ENCODE measurements at places on chromosomes 7 and 10.

- DNase-seq: peak; percentile 38
- no peak overlapping the region for H3K27ac ChIP-seq
- no peak overlapping the region for H3K4me3 ChIP-seq
- H3K4me1 ChIP-seq: no peaks in the 10 kb centered on the region
- H3K36me3 ChIP-seq: no peaks in the 10 kb centered on the region
- no peaks in the 10 kb centered on the region for H3K27me3 ChIP-seq
Measured at GRCh38 chr7:141221007-141221612, 147.2 kb downstream of the TMEM178B start.

DNA sequence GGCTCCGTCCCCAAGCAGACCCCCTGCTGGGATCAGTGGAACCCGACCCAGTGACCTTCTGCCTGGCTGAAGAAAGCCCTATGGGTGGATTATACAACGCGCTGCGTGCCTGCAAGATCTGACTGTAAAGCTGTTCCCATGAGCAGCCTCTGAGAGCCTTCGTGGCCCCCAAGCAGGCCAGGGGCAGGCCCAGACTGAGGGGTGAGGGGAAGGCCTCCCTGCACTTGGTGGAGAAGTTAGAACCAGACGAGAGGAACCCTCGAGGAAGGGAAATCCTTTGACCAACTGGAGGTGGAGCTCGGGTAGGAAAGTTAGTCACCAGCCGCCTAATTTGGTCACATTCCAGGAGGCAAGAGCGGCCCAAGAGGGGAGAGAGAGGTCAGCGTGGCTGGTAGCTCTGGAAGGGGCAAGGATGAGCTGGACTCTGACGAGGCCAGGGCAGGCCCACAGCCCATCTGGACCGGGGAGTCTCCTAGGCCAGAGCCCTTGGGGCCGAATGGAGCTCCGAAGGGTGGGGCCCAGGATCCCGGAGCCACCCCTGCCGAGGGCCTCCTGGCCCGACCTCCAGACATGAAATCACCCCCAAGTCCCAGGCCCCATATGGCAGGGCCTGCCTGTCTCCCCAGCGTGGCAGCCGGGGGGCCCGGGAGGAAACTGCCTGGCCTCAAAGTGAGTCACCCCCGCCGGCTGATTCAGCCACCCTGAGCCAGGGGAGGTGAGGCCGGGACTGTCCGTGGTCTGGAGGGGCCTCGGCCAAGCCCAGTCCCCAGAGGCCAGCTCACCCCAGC is 23.3 kb upstream of the PDGFA start:
- peak overlapping the region; percentile 59 for H3K27ac ChIP-seq
- peaks cover 36% of the 10 kb centered on the region for H3K4me1 ChIP-seq

DNA sequence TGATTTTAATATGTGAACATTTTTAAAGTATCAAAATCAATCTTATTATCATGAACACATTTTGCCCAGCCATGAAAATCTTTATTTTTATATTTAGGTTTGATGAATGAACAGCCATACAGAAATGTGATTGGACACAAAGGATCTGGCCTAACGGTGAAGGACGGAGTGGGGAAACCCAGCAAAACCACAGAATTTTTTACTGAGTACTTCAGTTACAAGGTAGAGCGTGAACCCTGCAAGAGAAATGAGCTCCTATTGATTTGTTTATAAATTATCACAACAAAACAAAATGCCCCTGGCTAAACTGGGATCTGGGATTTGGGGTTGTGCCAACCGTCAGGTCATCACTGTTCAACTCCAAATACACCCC is 118.8 kb downstream of the JAZF1 start:
- no peak for DNase-seq
- H3K27ac ChIP-seq: no peak overlapping the region
- H3K36me3 ChIP-seq: peaks cover 11% of the 10 kb centered on the region
- H3K27me3 ChIP-seq: no peaks in the 10 kb centered on the region

DNA sequence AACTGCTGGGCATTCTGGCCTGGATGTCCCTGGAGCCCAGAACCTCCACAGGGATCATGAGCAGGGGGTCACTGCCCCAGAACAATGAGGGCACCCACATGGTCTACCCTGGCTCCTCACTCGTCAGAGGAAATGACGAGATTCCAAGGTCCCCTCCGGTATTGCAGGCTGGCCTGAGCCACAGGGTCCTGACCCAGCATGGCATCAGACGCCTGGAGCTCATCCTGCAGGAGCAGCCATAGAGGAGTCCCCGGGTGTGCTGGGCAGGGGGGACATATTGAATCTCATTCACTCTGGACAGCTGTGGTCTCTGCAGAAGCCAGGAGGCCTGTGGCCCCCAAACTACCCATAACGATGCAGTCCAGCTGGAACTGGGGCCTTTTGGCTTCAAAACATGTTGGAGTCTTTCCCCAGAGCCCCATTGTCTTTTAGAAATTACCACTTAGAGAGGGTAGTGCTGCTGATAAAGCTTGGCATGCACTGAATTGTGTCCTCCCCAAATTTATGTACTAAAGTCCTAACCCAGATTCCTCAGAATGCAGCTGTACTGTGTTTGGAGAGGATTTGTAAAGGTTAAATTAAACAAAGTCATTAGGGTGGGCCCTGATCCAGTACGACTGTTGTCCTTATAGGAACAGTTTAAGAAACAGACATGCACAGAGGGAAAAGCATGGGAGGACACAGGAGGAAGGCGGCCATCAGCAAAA is 27.7 kb downstream of the ANXA8 start:
- peaks cover 17% of the 10 kb centered on the region for H3K27me3 ChIP-seq
- no peak overlapping the region for H3K4me3 ChIP-seq
- H3K36me3 ChIP-seq: no peaks in the 10 kb centered on the region
- DNase-seq: no peak
- peaks cover 23% of the 10 kb centered on the region for H3K4me1 ChIP-seq

DNA sequence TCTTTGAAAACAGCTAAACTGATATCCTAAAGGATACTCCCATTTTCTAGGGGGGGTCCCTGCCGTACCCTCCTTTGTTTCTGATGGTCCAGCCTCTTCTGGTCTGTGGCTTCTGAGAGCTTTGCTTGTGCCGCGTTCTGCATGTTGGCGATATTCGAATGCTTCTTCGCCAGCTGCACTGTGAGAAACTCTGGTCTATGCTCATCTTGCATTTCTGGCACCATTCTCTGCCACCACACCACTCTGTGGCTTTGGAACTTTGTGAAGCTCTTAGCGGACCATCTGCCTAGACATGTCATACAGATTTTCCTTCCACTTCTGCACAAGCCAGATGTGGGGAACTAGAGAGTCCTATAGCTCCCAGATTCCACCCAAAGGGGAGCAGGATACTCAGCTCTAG is 197.2 kb downstream of the REEP3 start:
- H3K27ac ChIP-seq: no peak overlapping the region
- peaks cover 6% of the 10 kb centered on the region for H3K4me1 ChIP-seq
- no peaks in the 10 kb centered on the region for H3K27me3 ChIP-seq
- no peak for DNase-seq
- H3K4me3 ChIP-seq: no peak overlapping the region

- H3K36me3 ChIP-seq: no peaks in the 10 kb centered on the region
- no peak overlapping the region for H3K4me3 ChIP-seq
- DNase-seq: no peak
- no peaks in the 10 kb centered on the region for H3K4me1 ChIP-seq
- H3K27ac ChIP-seq: no peak overlapping the region
- peaks cover 80% of the 10 kb centered on the region for H3K27me3 ChIP-seq
Measured at GRCh38 chr10:99533496-99534449, 1.0 kb downstream of the NKX2-3 start.

DNA sequence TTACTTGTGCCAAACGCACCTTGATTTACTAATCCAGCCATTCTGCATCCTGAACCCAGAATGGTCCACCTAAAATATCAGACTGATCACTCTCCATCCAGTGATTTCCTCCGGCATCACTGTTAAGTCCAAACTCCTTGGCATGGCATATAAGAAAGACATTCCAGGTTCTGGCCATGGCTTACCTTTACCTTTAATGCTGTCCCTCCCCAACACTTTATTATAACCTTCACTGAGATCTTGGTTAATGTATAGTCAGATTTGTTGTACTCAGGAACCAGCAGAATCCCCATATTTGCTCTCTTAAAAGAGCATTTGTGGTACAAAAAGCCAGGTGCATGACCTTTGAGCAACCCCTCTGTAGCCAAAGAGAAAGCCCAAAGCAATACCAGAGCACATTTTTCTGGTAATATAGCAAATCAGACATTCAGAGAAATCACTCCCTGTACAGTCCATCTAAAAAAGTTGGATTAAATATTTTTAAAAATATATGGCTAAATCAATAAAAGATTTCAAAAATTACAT is 10.2 kb downstream of the UMAD1 start:
- H3K27ac ChIP-seq: no peak overlapping the region
- no peaks in the 10 kb centered on the region for H3K36me3 ChIP-seq
- H3K4me3 ChIP-seq: no peak overlapping the region

- peaks cover 64% of the 10 kb centered on the region for H3K36me3 ChIP-seq
- no peak overlapping the region for H3K4me3 ChIP-seq
- H3K4me1 ChIP-seq: no peaks in the 10 kb centered on the region
- H3K27ac ChIP-seq: no peak overlapping the region
- H3K27me3 ChIP-seq: no peaks in the 10 kb centered on the region
Measured at GRCh38 chr7:7607010-7607409, 33.5 kb upstream of the UMAD1 start.

DNA sequence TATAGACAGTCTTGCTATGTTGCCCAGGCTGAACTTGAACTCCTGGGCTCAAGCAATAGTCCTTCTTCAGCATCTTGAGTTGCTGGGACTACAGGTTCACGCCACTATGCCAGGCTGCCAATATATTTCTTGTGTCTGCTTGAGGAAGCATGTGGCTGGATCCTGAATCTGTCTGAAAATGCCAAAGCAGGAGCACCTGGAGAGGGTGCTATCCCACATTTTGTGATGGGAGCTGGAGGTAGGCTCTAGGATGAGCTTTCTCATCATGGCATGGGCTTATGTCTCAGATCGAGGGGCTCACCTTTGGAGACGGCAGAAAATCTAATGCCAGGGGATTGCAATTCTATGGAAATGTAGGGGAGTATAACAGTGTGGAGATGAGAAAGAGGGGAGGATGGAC is 744.2 kb downstream of the GRID1 start:
- DNase-seq: no peak
- no peak overlapping the region for H3K27ac ChIP-seq
- no peaks in the 10 kb centered on the region for H3K4me1 ChIP-seq
- no peaks in the 10 kb centered on the region for H3K36me3 ChIP-seq

GRCh38 chr7:128745706-128746105 is 6.5 kb downstream of the CALU start:
- H3K4me1 ChIP-seq: peaks cover 34% of the 10 kb centered on the region
- H3K4me3 ChIP-seq: no peak overlapping the region
- peaks cover 33% of the 10 kb centered on the region for H3K36me3 ChIP-seq
- H3K27me3 ChIP-seq: no peaks in the 10 kb centered on the region
- H3K27ac ChIP-seq: no peak overlapping the region

GRCh38 chr10:99368646-99369045 is 39.5 kb downstream of the CNNM1 start:
- no peaks in the 10 kb centered on the region for H3K36me3 ChIP-seq
- DNase-seq: no peak
- peaks cover 48% of the 10 kb centered on the region for H3K27me3 ChIP-seq
- H3K4me1 ChIP-seq: no peaks in the 10 kb centered on the region
- no peak overlapping the region for H3K4me3 ChIP-seq

GRCh38 chr10:15505329-15505728 is 134.2 kb upstream of the FAM171A1 start:
- no peak overlapping the region for H3K4me3 ChIP-seq
- H3K27me3 ChIP-seq: peaks cover 51% of the 10 kb centered on the region
- H3K36me3 ChIP-seq: no peaks in the 10 kb centered on the region
- no peaks in the 10 kb centered on the region for H3K4me1 ChIP-seq
- H3K27ac ChIP-seq: no peak overlapping the region

- H3K4me3 ChIP-seq: no peak overlapping the region
- no peaks in the 10 kb centered on the region for H3K4me1 ChIP-seq
- H3K27ac ChIP-seq: no peak overlapping the region
- H3K36me3 ChIP-seq: no peaks in the 10 kb centered on the region
Measured at GRCh38 chr7:44293561-44294324, 31.7 kb downstream of the CAMK2B start.

GRCh38 chr10:133294189-133294588 is 14.5 kb downstream of the TUBGCP2 start:
- peaks cover 87% of the 10 kb centered on the region for H3K36me3 ChIP-seq
- H3K27ac ChIP-seq: no peak overlapping the region
- no peaks in the 10 kb centered on the region for H3K27me3 ChIP-seq
- H3K4me3 ChIP-seq: no peak overlapping the region
- peaks cover 4% of the 10 kb centered on the region for H3K4me1 ChIP-seq

DNA sequence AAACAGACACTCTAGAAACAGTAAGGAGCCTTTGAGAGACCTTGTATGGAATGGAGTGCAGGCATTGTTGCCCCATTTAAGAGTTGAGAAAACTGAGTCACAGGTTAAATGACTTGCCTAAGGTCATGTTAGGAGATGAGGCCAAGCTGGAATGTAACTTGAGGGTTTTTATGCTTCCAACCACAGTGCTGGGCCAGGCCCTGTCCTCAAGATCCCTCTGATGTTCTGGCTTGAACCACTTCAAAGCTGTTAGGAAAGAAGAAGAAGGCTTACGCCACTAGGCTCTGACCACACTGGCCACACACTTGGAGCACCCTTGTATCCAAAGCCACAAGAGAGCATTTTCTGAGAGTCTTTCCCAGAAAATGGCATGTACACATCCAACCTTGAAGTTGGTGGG is 42.7 kb downstream of the PLAU start:
- H3K27me3 ChIP-seq: no peaks in the 10 kb centered on the region
- DNase-seq: no peak
- H3K4me3 ChIP-seq: no peak overlapping the region
- H3K4me1 ChIP-seq: peaks cover 4% of the 10 kb centered on the region
- no peak overlapping the region for H3K27ac ChIP-seq

- H3K4me1 ChIP-seq: no peaks in the 10 kb centered on the region
- no peaks in the 10 kb centered on the region for H3K27me3 ChIP-seq
- peak; percentile 24 for DNase-seq
- H3K27ac ChIP-seq: no peak overlapping the region
Measured at GRCh38 chr7:139479620-139480019, 3.9 kb downstream of the KLRG2 start.

GRCh38 chr7:1192171-1192676 is 32.2 kb upstream of the ZFAND2A start:
- DNase-seq: peak; percentile 63
- no peaks in the 10 kb centered on the region for H3K4me1 ChIP-seq
- H3K4me3 ChIP-seq: no peak overlapping the region
- peaks cover 31% of the 10 kb centered on the region for H3K27me3 ChIP-seq
- no peak overlapping the region for H3K27ac ChIP-seq
- H3K36me3 ChIP-seq: no peaks in the 10 kb centered on the region

GRCh38 chr10:123141791-123142700 is 5.9 kb upstream of the HMX2 start:
- peaks cover 48% of the 10 kb centered on the region for H3K27me3 ChIP-seq
- peaks cover 17% of the 10 kb centered on the region for H3K4me1 ChIP-seq
- H3K4me3 ChIP-seq: no peak overlapping the region
- H3K27ac ChIP-seq: no peak overlapping the region

GRCh38 chr10:44033008-44033407 is 351.9 kb downstream of the CXCL12 start:
- DNase-seq: no peak
- no peaks in the 10 kb centered on the region for H3K36me3 ChIP-seq
- no peak overlapping the region for H3K27ac ChIP-seq
- no peaks in the 10 kb centered on the region for H3K4me1 ChIP-seq
- H3K4me3 ChIP-seq: no peak overlapping the region

Data from MCF 10A (cell line).